ENCODE measurements at places on chromosomes 16 and 17. TPM values are rescaled to one million over a fixed set of nuclear protein-coding genes. Genes with fewer than 3 reads are reported as not detected.

Gene SLFN14
- total RNA-seq, result not detected

Gene KRT17
- 4.9 TPM for total RNA-seq

Gene ATP2A3
- total RNA-seq, result 3.8 TPM

Gene TNFRSF13B
- total RNA-seq, result not detected

Data from bronchial smooth muscle cell (primary cell).